ENCODE measurements at places on chromosomes 11 and 22.

DNA sequence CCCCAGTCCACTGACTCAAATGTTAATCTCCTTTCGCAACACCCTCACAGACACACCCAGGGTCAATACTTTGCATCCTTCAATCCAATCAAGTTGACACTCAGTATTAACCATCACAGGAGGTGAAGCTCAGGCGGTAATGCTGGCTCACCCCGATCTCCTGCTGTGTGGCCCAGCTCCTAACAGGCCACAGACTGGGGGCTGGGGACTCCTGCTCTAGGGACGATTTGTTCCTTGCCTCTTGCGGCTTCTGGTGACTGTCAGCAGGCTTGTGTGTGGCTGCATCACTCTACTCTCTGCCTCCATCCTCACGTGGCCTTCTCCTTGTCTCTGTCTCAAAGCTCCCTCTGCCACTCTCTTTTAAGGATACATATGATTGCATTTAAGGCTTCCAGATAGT lies 45.0 kb downstream of the SPON1 start:
- no peak for DNase-seq

GRCh38 chr22:45240104-45240809 lies 437 bp downstream of the KIAA0930 start:
- peak; percentile 30 for DNase-seq

DNA sequence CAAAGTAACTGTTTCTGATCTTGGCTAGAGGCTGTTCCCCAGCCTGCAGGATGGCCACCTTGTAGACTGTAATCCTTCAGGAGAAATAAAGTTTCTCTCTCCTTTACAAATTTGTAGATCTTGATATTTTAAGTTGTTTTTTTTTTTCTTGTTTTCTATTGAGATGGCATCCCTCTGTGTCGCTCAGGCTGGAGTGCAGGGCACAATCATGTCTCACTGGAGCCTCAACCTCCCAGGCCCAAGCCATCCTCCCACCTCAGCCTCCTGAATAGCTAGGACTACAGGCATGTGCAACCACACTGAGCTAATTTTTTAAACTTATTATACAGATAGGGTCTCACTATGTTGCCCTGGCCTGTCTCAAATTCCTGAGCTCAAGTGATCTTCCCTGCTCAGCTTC lies 389.8 kb upstream of the LRRC4C start:
- no peak for DNase-seq

GRCh38 chr11:18641677-18642076 lies 7.5 kb upstream of the SPTY2D1 start:
- no peak for DNase-seq

- no peak for DNase-seq
Measured at GRCh38 chr11:126997196-126997595, 3.4 kb downstream of the KIRREL3 start.

- no peak for DNase-seq
Measured at GRCh38 chr11:70246196-70246595, 24.3 kb upstream of the PPFIA1 start.

DNA sequence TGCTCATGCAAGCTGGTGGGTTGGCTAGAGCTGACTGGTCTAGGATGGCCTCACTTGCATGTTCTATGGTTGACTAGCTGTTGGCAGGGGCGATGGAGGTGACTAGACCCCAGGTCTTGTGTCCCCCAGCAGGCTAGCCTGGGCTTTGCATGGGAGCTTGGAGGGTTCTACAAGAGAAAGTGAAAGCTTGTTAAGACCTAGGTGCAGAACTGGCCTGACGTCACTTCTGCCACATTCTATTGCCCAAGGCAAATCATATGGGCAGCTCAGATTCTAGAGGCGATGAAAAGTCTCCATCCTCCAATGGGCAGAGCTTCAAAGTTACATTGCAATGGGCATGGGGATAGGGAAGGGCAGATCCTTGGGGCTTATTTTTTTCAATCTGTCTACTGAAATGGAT lies 170.9 kb downstream of the MIAT start:
- no peak for DNase-seq

DNA sequence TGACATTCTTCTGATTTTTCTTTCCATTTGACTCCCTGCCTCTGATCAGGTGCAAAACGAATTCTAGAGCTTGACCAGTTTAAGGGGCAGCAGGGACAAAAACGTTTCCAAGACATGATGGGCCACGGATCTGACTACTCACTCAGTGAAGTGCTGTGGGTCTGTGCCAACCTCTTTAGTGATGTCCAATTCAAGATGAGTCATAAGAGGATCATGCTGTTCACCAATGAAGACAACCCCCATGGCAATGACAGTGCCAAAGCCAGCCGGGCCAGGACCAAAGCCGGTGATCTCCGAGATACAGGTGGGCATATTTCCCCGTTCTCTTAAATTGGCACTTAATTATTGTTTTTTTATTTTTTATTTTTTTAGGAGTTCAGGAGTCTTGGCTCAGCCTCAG lies 15.4 kb downstream of the XRCC6 start:
- no peak for DNase-seq

GRCh38 chr11:4025248-4025966 lies 69.2 kb upstream of the RRM1 start:
- no peak for DNase-seq

DNA sequence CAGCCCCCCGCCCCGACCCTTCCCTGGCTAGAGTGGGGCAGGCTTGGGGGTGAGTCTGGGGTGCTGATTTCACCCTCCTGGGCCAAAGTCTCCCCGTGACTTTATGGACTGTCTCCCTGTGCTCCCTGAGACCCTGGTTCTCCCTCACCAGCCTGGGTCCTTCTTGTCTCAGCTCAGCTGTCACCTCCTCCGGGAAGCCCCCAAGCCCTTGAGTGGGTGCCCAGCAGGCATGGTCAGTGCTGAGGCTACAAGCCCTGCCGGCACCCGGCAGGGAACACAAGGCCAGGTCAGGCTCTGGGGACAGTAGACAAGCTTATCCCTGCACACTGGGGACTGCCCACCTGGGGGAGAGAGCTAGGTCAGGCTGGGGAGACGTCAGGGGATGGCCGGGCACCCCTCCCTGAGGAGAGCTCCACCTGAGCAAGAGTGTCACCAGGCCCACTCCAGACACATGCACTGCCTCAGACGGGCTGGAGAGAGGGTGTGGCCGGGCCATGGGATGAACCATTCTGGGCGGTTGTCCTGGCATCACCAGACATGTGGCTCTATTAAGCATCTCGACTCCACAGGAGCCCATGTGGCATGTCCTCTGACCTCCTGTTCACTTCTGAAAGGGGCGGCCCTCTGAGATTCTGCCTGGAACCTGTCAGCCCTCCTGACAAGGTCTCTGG lies 22.6 kb upstream of the RTN4R start:
- DNase-seq: no peak

GRCh38 chr11:117229931-117230285 lies 2.0 kb downstream of the PCSK7 start:
- no peak for DNase-seq

DNA sequence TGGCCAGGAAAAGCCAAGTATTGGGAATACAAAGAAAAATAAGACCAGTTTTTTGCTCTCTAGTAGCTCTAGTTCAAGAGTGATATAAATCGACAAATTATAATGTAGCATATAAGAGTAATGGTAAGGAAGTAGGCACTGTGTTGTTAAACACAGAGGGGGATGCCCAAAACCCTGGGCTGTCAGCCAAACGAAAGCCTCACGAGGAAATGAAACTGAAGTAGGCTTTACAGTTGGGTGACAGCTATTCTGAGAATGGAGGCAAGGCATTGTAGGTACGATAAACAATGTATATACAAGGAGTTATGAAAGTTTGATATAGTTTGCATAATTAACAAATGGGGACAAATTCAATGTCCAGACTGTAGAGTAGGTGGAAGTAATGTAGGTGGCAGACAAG lies 176.4 kb downstream of the FAM181B start:
- no peak for DNase-seq

GRCh38 chr22:48354096-48354495 lies 1473.6 kb downstream of the BRD1 start:
- no peak for DNase-seq

GRCh38 chr11:92396133-92396532 lies 171.5 kb downstream of the FAT3 start:
- DNase-seq: no peak

DNA sequence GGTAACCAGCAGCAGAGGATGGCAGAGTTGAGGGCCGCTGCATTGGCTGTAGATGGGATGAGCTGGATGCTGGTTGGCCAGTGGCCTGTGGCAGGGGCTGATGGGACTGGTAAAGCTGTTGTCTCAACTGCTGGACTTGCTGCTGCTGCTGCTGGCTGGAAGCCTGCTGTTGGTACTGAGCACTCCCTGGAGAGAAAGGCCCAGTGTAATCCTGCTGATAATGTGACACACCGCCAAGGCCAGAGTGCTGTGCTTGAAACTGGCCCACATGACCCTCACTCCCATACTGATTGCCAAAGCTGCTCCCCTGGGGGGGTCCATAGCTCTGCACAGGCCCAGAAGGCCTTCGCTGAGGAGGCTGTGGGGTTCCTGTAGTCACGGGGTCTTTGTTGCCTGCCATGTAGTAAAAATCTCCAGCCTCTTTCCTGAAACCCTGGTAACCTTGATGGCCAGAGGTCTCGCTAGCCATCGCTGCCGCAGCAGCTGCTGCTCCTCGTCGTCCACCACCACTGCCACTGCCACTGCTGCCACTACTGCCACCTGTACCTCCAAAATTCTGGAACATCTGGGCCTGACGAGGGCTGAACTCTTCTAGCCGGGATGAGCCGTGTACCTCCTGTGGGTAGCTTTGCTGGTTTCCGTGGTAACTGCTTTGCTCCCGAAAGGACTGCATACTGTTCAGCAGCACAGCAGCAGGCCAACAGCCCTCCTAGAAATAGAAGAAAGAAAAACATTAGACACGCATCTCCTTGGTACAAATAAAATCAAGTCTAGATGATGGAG lies 55.6 kb downstream of the TCF20 start:
- no peak for DNase-seq

GRCh38 chr11:12666915-12667314 lies 7.3 kb upstream of the TEAD1 start:
- no peak for DNase-seq

- no peak for DNase-seq
Measured at GRCh38 chr22:27206374-27207133, 549.2 kb downstream of the MIAT start.

DNA sequence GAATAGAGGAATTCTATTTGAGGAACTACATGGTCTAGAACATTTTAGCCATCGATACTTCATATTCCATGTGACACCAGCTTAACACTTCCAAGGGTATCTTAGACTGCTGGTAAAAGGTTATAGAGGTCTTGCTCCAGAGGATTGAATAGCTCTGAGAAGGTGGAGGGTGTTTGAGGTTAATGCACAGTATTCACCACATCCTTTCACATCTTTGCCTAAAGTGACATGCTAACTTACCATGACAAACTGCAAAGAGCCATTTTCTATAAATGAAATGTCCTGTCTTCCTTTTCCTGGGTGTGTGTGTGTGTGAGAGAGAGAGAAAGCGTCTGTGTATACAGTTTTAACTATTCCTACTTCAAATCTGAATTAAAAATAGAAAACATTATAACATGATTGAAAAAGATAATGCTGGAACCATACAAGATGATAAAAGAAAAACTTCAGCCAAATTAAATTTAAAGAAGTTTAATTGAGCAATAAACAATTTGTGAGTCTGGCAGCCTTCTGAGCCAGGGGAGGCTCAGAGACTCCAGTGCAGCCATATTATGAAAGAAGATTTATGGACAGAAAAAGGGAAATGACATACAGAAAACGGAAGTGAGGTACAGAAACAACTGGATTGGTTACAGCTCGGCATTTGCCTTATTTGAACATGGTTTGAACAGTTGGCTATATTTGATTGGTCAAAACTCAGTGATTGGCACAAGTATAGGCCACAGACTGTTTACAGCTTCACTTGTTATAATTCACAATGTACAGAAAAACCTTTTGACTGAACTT lies 320.9 kb upstream of the CCDC179 start:
- DNase-seq: no peak

GRCh38 chr11:34501500-34501899 lies 12.1 kb downstream of the ELF5 start:
- DNase-seq: no peak

- DNase-seq: peak; percentile 59
Measured at GRCh38 chr22:37231406-37232139, 12.5 kb downstream of the RAC2 start.

GRCh38 chr11:106021181-106021966 lies 666 bp downstream of the MSANTD4 start:
- DNase-seq: no peak

DNA sequence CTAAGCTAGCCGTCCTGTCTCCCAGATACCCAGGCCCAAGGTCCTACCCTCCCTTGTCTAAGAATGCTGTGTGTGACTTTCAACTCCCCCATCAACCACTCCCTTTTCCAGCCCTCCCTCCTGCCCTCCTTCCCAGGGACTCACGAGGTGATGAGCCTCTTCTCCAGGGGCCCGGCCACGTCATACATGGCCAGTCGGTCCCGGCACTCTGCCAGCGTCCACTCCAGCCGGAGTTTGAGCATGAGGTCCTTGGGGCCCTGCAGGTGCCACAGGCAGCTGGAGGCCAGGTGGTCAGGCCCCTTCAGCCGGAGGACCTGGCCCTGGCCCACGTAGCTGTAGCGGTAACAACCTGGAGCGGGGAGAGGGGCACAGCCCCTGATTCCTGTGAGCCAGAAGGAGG lies 20.1 kb downstream of the TMPRSS6 start:
- no peak for DNase-seq

- DNase-seq: no peak
Measured at GRCh38 chr11:85967457-85967856, 101.4 kb downstream of the PICALM start.

- no peak for DNase-seq
Measured at GRCh38 chr11:45876401-45876800, 9.1 kb upstream of the MAPK8IP1 start.

- DNase-seq: no peak
Measured at GRCh38 chr11:128465946-128466705, 121.2 kb downstream of the ETS1 start.

DNA sequence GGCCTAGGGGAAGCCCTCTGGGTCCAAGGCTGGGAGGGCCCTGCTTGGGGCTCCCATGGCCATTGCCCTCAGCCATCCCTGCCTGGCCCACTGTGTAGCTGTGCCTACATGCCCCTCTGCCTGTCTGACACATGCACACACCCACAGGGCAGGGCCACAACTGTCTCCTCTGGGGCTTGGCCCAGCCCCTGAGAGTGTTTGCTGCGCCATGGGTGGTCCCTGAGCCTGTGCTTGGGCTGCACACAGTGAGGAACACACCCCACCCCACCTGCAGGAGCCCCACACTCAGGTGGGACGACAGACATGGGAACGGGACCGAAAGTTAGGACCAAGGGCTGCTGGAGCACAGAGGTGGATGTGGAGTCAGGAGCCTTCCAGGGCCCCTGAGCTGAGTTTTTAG lies 489.5 kb downstream of the TBC1D22A start:
- DNase-seq: no peak

- DNase-seq: no peak
Measured at GRCh38 chr22:29003975-29004646, 57.5 kb downstream of the C22orf31 start.
